Effector memory CD4-positive, alpha-beta T cell (primary cell): ENCODE measurements at places on chromosomes 5 and 9.

DNA sequence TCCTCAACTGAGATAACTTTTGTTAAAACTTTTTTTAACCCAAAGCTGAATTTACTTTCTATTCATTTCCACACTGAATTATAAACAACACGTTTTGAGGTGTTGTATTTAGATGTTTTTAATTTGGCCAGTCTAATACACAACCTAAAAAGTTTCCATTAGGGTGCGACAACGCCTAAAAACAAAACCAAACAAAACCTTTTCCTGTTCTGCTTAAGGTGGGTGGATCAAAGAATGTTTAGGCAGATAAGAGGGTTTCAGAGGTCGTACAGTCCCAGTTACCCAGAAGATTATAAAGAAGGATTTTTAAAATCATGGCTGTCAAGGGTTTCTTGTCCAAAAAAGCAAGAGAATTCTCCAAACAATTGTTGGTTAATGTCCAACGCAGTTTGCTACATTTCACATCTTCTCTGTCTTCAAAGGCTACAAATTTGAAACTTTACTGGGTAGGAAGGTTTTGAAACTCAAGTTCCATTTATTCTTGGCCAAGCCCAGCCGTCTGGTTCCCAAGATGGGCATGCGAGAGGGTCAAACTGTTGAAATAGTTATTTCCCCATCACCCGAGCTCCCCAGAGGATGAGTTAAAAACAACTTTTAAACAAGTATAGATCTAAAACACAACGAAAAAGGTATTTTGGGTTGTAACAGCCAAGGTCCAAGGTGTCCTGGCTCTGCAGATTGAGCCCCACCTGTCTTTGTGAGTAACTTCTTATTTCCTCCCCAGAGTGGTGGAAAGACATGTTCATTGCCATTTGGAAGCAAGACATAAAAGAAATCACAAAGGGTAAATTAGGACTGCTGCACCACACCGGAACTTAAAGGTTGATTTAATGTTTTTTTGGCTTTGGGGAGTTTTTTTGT, 122.8 kb upstream of the MAP3K1 start:
- no peak for DNase-seq

DNA sequence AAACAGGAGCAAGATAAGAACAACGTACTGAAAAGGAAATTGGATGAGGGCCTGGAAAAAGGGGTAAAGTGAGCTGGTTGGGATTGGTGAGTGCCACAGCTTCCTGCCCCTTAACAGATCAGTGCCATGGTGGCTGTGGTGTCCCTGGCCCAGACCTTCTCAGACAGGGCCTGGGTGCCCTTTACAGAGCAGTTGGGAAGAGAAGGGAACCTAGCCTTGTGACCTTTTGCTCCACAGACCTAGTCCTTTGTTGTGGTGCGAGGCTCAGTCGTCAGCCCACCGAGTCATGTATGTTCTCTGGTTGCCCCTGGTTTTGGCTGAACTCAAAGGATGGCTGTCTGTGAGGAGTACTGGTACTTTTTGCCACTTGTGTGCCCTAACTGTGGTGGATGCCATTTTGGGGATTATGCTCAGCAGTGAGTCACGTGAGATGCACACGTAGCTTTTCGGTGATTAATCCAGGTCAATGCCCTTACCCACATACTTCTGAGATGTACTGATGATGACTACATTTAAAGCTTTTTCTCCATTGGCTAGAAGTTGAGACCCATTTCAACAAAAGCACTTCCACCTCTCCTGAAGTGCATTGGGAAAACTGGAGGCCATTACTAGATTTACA, 48.4 kb downstream of the EXOSC2 start:
- DNase-seq: no peak

DNA sequence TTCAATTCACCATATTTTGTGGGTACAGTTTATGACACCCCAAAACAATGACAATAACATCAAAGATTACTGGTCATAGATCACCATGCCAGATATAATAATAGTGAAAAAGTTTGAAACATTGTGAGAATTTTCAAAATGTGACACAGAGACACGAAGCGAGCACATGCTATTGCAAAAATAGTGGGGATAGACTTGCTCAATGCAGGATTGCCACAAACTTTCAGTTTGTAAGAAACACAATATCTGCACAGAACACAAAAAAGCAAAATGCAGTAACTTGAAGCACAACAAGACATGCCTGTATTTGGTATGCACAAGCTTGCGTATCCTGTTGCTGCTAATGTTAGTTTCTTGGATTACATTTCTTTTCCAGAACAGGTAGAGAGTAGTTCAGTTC, 35.8 kb downstream of the ARHGEF28 start:
- DNase-seq: no peak

- no peak for DNase-seq
These were observed 16.7 kb upstream of the SLC25A51 start for GRCh38 chr9:37920471-37921167.

GRCh38 chr5:172361566-172362238, 78.1 kb upstream of the UBTD2 start:
- no peak for DNase-seq

DNA sequence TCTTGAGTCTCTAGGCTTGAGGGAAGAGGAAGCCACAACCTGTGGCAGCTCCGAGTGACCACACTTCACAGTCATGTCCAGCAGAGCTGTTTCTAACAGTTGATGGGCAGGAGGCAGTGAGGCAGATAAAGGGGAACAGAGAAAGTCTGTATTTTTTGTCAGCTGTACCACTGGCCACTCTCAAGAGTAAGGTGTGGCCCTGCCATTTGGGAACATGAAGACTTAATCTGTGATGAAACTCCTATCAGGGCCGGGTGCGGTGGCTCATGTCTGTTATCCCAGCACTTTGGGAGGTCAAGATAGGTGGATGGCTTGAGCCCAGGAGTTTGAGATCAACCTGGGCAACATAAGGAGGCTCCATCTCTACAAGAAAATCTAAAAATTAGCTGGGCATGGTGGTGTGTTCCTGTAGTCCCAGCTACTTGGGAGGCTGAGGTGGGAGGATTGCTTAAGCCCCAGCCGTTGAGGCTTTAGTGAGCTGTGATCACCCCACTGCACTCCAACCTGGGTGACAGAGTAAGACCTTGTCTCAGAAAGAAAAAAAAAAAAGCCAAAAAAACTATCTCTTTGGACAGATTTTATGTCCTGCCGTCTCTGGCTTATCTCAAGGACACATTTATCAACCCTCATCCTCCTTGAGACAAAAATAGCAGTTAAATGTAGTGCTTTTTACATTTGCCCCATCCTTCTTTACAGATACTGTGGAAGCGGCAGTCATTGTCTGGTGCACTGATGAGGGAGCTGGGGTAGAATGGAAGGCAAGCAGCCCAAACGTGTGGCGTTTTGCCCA, 11.9 kb upstream of the COL15A1 start:
- DNase-seq: no peak

DNA sequence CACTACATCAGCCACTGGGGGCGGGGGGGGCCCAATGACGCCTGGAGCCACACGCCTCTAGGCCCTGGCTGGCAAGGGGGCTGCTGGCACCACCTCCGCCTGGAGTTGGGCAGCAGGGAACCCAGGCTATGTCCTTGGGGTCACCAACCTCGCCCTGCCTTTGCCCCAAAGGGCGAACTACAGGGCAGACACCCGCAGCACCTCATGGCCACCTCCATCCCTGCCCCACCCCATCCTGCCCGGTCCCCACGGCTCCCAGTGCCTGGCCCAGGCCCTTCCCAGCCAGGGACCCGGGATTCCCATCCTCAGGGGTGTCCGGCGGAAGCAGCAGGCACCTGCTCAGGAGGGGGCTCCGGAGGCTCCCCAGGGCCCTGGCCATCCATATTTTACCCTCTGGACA, 37.0 kb downstream of the NACC2 start:
- DNase-seq: no peak

- no peak for DNase-seq
These were observed 6.8 kb upstream of the SLC2A6 start for GRCh38 chr9:133485531-133486260.
